Nephron progenitor cell (in vitro differentiated cells): ENCODE measurements at places on chromosomes 16 and 17.
A peak's percentile ranks its signal among the peaks of the same experiment; 100 is the strongest.

GRCh38 chr17:74485841-74486240, 19.4 kb downstream of the CD300A start:
- no peak for DNase-seq

DNA sequence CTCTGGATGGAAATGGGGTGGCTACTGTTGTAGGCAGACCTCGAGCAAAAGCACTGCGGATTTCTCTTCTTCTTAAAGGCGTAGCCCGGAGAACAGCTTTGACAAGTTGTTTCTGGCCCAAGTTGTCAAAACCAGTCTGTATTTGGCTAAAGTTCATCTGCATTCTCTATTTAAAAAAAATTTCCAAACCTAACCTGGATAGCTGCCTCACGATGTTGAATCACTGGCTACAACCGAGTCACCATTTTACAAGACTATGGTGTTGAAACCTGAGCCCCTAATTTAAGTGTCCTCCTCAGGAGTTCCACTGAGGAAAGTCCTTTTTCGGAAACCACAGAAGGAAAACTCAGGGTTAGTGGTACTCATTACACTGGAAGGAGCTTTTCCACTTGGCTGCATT, 1.5 kb downstream of the SLC16A6 start:
- DNase-seq: no peak

DNA sequence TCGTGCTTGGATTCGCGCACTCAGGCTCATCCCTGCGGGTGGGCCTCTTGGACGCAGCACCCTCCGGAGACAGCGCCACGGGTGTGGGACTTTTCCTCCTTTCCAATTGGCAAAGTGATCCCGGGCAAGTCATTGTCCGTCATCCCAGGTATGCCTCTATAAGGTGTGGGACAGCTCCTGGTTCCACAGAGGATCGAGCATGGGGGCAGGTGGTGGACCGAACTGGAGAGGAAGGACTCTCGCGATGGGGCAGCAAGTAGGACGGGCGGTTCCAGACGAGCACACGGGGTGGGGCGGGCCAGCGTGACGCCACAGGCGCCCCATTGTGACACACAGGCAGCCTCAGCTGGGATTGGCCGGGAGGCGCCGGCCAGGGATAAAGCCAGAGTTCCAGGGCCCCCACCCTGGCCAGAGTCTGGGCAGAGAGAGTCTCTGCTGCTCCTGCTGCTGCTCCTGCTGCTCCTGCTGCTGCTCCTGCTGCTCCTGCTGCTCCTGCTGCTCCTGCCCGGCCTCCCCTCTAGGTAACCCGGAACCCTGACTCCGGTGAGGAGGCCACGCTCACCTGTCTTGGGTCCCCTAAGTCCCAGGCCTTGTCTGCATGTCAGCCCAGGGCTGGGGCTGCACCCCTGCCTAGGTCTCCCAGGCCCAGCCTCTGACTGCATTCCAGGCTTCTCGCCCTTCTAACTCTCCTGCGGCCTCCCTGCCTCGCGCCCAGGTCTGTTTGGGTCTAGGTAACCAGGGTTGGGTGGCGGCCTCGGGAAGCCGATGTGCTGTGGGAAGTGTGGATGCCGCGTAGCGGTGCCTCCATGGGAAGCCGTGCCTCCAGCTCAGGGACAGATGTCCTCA, 38.5 kb upstream of the SLC47A1 start:
- no peak for DNase-seq

DNA sequence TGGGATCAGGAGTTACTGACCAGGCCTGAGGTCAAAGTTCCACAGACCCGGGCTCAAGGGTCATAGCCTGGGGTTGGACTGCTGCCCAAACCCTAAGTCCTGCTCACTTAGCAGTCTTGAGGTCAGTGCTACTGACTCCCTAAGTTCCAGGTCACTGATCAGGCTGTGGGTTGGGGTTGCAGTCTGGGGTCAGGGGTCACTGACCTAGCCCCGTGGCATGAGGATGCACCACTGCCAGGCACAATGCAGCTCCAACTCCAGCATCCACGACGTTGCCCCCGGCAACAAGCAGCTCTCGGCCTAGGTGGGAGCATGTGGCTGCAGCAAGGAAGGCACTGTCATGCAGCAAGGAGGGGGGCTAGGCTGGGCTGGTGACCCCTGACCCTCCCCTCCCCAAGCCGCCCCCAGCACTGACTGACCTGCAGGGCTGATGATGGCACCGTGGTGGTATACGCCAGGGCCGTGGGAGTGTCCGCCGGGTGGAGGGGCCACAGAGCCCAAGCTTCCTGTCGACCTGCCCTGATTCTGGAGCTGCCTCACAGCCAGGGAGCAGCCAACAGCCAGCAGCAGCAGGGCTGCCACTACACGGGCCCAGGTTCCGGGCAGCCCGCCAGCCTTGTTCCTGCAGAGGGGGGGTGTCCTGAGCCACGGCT, 1.1 kb downstream of the GGT6 start:
- DNase-seq: no peak

- DNase-seq: no peak
Observed at GRCh38 chr16:48611329-48612137, 1.6 kb upstream of the N4BP1 start.

- peak; percentile 36 for DNase-seq
Observed at GRCh38 chr16:49638673-49639610, 217.0 kb downstream of the ZNF423 start.

- DNase-seq: peak; percentile 34
Observed at GRCh38 chr16:67395458-67396158, 2.3 kb upstream of the TPPP3 start.

DNA sequence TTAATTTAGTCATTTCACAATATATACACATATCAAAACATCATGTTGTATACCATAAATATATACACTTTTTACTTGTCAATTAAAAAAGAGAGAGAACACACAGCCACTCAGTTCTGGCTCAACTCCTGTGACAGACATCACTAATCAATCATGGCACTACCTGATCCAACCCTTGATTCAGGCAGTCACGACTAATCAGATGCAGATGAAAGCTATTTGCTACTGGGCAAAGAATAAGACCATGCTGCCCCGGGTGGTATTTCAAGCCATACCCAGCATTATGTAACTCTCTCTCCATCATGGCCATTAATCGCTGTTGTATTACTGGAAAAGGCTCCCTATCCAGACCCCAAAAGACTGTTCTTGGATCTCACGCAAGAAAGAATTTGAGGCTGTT, 345.7 kb downstream of the HAPSTR1 start:
- DNase-seq: no peak

- no peak for DNase-seq
Observed at GRCh38 chr16:4006397-4006999, 109.7 kb downstream of the ADCY9 start.

- no peak for DNase-seq
Observed at GRCh38 chr17:17018612-17019429, 23.4 kb upstream of the MPRIP start.

GRCh38 chr17:26792486-26792885, 501.4 kb upstream of the WSB1 start:
- no peak for DNase-seq

- DNase-seq: no peak
Observed at GRCh38 chr17:12664894-12665262, 812 bp upstream of the MYOCD start.

DNA sequence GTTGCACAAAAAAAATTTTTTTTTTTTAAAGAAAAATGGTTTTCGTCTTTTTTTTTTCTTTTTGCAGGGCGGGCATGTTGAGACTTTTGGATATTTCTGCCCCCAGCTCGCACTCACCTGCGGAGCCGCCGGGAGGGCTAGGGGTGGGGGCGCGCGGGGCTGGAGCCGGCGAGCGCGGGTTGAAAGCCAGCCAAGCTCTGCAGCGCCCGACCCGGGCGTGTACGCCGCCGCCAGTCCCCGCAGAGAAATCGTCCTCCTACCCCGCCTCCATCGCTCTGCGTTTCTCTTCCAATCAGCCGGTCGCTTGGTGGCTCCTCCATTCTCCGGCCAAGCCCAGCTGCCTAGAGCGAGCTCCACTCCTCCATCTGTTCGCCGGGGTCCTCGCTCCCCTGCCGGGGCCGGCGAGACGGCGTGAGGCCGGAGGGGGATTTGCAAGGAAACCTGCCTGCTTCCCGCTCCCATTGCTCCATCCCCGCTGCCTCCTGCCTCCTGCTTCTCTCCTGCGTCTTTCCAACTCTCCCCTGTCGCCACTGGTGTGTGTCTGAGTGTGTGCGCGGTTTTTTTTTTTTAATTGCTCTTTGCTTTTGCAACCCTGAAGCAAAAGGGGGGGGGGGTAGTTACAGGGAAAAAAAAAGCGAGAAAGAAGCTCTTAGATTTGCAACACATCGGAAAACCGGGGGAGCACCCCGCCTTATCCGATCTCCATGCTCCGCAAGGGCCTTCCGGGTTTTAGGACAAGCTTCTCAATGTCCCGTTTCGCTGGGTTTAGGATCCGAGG, 1.8 kb upstream of the UBTF start:
- peak; percentile 76 for DNase-seq

- no peak for DNase-seq
Observed at GRCh38 chr17:76241204-76241538, 878 bp upstream of the RNF157 start.

GRCh38 chr17:32927724-32928585, at the start of gene TMEM98:
Gene TMEM98, plus strand, starts transcription at chr17:32928153. Its CDS starts 3,376 bp downstream, at chr17:32931529.
- peak; percentile 79 for DNase-seq

DNA sequence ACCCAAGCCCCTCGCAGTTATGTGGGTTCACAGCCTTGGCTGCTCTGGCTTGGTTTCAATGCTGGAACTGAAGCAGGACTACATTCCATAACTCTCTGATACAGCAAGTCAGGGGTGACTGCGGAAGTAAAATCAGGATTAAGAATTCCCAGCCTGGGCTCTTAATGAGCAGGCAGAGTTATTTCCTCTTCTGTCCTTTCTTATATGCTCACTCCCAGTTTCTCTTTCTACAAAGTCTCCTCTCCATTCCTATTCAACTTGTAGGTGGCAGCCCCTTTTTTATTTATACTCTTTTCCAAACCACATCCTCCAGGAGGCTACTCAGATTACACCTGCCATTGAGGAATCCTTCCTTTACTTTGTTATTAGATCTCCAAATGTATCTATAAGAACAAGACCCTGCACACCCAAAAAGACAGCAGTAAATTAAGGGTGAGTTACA, 40.3 kb downstream of the HOXB1 start:
- DNase-seq: no peak

- no peak for DNase-seq
Observed at GRCh38 chr17:12431188-12431587, 234.5 kb upstream of the MYOCD start.

- DNase-seq: no peak
Observed at GRCh38 chr16:12845282-12845681, 41.6 kb upstream of the CPPED1 start.

GRCh38 chr17:72687886-72688285, 404.6 kb downstream of the SLC39A11 start:
- peak; percentile 20 for DNase-seq

DNA sequence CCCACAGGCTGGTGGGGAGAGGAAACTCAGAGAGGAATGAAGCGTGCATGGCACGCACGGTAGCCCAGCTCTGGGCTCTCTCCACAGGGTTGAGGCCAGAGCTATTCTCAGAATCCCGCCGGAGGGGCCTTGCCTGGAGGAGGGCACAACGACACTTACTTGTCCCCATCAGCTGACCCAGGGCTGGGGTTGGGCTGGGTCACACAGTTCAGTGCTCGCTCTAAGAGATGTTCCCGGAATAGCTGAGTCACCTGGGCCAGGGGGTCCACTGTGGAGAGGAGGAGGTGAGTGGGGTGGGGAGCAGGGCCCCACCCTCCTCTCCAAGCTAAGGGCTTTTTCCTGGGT, 21.8 kb downstream of the SREBF1 start:
- no peak for DNase-seq

DNA sequence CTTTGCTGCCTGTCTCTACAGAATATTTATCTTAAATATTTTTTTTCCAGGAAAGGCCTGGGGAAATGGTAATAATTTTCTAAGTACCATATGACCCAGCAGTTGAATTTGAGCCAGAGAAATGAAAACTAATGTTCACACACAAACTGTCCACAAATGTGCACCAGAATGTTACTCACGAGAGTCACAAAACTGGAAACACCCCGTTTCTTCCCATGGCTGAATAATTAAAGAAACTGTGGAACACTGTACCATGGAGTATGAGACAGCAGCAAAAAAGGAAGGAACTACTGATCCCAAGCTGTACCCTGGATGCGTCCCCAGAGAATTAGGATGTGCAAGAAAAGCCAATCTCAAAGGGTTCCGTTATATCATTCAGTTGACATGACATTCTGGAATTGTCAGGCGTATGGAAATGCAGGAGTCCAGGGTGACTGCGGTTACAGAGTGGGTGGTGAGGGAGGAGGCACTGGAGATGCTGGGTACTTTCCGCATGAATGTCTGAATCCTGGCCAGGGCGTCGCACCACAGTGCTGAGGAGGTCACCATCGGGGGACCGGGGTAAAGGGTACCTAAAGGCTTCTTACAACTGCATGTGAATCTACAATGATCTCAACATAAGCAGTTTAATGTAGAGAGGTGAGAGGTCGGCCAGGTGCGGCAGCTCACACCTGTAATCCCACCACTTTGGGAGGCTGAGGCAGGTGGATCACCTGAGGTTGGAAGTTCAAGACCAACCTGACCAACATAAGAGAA, 34.5 kb downstream of the USP22 start:
- no peak for DNase-seq

GRCh38 chr17:48643697-48644012, 17.5 kb upstream of the HOXB9 start:
- no peak for DNase-seq

DNA sequence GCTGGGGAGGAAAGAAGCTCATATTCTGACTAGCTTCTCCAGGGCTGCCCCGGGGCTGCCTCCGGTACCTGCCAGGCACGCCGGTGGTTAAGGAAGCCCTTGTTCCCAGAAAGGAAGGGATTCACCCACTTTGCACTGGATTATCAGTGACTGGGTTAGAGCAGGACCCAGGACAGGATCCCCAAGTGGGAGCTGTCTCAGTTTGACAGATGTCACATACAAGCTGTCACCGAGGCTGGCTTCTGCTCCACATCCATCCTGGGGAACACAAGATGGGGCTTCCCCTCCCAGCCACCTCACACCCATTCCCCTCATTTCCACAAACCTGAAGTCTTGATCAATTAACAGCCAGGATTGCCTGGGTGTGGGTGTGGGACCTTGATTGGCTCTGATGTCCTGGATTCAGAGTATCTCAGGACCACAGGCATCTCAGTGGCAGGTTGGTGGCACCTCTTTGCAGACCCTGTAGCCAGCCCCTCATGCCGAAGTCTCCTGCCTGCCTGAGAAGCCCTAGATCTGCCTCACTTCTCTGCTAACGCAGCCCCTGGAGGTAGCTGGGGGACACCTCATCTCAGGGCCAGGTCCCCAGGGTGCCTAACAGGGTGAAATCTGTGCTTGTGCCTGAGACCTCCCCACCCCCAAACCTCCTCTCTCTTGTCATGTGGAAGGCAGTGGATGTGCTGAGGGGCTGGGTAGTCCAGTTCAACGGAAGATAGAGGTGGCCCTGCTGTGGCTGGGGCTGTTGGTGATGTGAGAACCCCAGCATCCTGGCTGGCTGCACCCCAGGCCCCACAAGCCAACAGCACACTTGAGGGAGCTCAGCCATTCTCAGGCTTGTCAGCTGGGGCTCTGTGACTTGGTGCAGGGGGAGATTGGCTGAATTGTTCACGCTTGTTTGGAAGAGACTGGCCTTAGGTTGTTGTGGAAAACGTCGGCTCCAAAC, 1.4 kb downstream of the CACNG5 start:
- DNase-seq: no peak

- no peak for DNase-seq
Observed at GRCh38 chr16:86078121-86078600, 179.2 kb downstream of the IRF8 start.

GRCh38 chr17:3683054-3683511, 12.9 kb downstream of the P2RX5 start:
- DNase-seq: peak; percentile 53

- no peak for DNase-seq
Observed at GRCh38 chr17:34307110-34307509, 12.1 kb upstream of the CCL8 start.

GRCh38 chr17:63405741-63406261, 40.3 kb downstream of the CYB561 start:
- DNase-seq: no peak
